CD4-positive, CD25-positive, alpha-beta regulatory T cell (primary cell): ENCODE measurements at places on chromosomes 1 and 21.

- DNase-seq: no peak
Measured at GRCh38 chr1:92929461-92929860, 31.8 kb downstream of the DIPK1A start.

DNA sequence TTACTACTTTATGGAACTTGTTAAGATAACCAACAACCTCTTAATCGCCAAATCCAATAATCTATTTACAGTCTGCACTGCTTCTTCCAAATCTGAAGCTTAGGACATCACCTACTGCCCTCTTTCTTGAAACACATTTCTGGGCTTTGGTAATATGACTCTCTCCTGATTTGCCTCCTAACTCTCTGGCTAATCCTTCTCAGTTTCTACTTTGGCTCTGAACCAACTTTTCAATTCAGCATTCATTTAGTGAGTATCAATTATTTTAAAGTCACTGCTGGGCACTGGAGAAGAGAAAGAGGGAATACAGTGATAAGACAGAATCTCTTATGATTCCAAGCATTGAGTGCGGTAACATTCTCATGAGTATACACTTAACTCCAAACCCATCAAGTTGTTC, 275.0 kb downstream of the AKT3 start:
- no peak for DNase-seq

- DNase-seq: no peak
Measured at GRCh38 chr21:45580576-45581321, 38.5 kb upstream of the SLC19A1 start.

GRCh38 chr1:186848509-186849130, 19.9 kb downstream of the PLA2G4A start:
- no peak for DNase-seq
